Activated naive CD4-positive, alpha-beta T cell treated with anti-CD3 and anti-CD28 coated beads, Interleukin-2, amount 50 U/mL, for 72 hours (primary cell): ENCODE measurements at places on chromosomes 12 and 14. TPM values are rescaled to one million over a fixed set of nuclear protein-coding genes. Genes with fewer than 3 reads are reported as not detected.

Gene TTC6
- not detected for total RNA-seq

Gene CLEC4D
- total RNA-seq = not detected

Gene KNTC1
- 199 TPM for total RNA-seq

Gene BCL7A
- 3.3 TPM for total RNA-seq

Gene AQP2
- not detected for total RNA-seq

Gene CMA1
- not detected for total RNA-seq

Gene ZNF664
- total RNA-seq = 51.1 TPM

Gene ZC2HC1C
- total RNA-seq = 1.8 TPM

Gene FKBP11
- 68.6 TPM for total RNA-seq

Gene GNG2
- 121 TPM for total RNA-seq

Gene TGFB3
- total RNA-seq = 6.3 TPM

Gene KRT71
- not detected for total RNA-seq

Gene HOXC4
- 0.18 TPM for total RNA-seq

Gene FAM181A
- not detected for total RNA-seq

Gene PDZRN4
- not detected for total RNA-seq
